ENCODE measurements at places on chromosomes 6 and 20.

GRCh38 chr6:42394151-42394550 lies 57.6 kb downstream of the TRERF1 start:
- no peak for DNase-seq

GRCh38 chr6:1917626-1918371 lies 308.1 kb downstream of the FOXC1 start:
- no peak for DNase-seq

DNA sequence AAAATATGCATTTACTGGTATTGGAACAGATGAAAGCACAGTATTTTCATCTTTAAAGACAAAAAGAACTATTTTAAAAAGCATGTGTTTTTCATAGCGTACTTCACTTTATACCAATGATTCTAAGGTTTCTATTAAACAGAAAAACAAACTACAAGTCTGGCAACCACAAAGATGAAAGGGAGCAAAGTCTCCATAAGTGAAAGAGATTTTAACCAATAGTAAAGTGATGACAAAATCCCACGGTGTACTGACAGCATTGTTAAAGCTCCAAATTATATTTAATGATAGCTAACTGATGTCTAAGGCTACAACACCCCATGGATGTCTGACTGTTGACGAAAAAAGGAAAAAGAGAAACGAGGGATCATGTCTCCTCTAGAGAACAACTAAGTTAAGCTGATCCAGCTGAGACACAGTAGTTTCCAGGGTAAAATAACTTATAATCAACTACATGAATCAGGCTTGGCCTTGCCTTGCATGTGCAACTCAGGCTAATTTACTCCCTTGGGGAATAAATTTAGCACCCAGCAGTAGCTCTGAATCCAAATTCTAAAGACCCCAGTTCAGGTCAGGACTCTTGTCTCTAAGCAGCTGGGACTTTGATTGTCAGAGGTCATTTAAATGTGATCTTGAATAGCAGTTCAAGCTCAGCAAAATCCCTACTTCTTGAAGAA lies 56.0 kb upstream of the TAB2 start:
- no peak for DNase-seq

- DNase-seq, result no peak
Observed at GRCh38 chr6:43951063-43951755, 176.0 kb downstream of the MRPL14 start.

DNA sequence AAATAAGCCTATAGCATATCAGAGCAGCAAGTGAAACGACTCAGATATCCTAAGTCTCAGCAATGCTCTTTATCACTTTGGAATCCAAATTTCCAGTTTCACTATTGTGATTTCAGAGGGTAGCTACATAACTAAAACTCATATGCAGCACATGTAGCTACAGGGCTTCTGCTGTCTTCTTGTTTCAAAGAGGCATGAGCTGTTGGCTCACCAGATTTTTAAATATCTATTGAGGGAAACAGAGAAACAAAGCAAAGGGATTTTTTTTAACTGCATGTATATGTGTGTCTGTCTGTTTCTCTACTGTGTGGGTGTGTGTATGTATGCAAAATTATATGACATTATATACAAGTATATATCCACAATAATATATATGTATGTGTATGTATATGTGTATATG lies 258.4 kb downstream of the HDGFL1 start:
- DNase-seq, result no peak

DNA sequence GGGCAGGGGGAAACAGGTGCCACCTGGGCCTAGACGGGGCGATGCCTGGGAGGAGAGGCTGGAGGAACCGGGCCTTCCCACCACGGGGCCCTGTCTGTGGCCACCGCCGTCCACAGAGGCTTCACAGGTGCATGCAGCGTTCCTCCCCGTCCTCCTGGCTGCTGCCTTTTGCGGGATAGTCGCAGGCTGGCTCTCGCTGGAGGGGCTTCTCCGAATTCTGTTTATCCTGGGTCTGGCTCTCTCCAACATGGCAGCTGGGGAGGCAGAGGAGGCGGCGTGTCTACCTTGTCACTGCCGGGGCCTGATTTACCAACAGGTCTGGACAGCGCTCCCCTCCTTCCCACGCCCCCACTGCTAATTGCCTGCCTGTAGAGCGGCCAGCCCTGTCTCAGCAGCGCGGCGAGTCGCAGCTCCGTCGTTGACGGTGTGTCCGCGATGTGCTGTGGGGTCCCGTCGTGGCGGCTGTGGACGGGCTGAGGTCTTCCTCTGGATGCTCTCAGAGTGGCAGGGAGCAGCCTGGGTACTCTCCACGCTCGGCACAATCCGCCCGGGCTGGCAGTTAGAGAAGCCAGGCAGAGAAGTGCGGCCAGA lies 262.9 kb downstream of the TAF4 start:
- DNase-seq, result no peak

GRCh38 chr6:53805016-53805415 lies 10.2 kb downstream of the LRRC1 start:
- no peak for DNase-seq

DNA sequence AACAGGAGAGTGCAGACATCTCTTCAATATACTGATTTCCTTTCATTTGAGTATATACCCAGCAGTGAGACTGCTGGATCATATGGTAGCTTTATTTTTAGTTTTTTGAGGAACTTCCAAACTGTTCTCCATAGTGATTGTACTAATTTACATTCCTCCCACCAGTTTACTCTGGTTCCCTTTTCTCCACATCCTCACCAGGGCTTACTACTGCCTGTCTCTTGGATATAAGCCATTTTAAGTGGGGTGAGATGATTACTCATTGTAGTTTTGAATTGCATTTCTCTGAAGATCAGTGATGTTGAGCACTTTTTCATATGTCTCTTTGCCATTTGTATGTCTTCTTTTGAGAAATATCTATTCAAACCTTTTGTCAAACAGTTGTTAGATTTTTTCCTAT lies 64.9 kb upstream of the HMGCLL1 start:
- no peak for DNase-seq

GRCh38 chr20:52918311-52918710 lies 53.8 kb upstream of the TSHZ2 start:
- no peak for DNase-seq

DNA sequence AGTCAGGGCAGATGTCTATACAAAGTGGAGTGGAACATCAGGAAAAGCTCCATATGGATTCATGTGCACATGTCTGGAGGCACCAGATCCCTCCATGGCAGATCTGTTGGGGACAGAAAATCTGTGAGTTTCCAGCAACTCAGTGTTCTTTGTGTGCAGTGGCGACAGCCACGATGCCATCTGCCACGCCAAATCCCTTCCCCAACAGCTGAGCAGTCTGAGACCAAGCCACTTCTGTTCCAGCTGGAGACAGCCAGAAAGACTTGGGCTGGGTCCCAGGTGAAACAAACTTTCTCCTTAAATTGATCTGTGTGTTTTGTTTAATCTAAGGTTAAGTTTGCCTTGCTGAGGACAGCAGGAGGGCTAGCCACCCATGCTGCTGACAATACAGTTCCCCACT lies 22.9 kb downstream of the FKBP1A start:
- DNase-seq, result no peak

GRCh38 chr20:25439328-25439727 lies 31.9 kb downstream of the GINS1 start:
- DNase-seq, result no peak

DNA sequence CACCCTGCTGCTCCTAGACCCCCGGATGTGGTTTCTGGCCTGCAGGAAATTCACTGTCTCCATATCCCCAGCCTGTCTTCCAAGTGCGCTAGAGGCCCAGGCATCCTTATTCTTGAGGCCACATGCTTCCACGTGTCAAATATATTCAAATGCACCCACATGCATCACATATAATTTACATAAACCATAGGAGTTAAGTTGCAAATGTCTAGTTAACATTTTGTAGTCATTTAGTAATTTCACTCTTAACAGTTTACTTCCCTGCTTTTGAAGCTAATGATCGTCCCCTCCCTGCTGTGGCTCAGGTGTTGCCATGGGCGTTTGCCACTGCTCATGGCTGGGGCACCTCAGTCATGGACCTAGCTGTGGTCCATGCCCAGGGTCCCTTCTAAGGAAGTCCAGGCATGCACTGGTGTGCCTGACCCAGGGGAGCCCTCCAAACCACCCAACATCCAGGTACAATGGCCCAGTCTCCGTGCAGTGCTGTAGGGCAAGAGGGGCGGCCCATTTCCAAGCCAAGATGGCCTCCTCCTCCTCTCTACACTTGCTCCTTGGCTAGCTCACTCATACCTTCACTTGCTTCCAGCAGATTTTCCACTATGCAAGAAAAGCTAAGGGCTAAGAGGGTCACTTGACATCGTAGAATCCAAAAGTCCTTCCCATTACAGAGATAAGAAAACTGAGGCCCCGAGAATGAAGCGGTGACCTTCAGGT lies 42.4 kb downstream of the FGD2 start:
- DNase-seq, result no peak

DNA sequence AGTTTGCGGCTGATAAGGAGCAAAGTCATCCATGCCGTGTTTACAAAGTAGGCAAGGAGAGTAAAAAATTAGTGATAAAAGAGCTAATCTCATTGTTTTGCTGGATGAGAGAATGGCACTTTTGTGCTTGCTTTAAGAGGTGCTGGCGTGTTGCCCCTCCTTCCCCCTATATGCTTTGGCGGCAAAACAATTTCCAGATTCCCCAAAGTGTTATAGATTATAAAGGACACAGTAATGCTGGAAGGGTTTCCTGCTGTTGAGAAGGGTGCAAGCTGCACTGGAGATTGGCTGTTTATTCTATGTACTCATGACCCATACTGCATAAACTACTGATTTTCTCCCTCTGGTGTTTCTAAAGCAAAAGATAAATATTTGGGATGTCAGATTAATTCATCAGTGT lies 338.9 kb upstream of the MAP3K7 start:
- no peak for DNase-seq

DNA sequence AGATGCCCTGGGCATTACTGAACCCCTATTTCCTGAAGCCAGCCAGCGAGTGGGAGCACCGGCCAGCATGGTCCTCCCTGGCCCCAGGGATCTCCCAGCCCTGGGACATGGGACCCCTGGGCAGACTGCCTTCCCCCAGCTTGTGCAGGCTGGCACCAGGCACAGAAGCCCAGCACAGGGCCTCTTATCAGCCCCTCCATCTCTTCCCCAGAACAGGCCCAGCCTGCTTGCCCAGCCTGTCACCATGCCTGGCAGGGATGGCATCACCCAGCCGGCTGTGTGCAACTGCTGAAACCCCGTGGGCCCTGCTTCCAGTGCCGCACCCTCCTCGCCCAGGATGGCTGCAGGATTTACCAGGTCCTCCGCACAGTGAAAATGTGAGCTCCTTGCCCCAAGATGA lies 6.1 kb upstream of the OSBPL2 start:
- DNase-seq, result no peak

- DNase-seq, result no peak
Observed at GRCh38 chr6:160027076-160027475, 58.2 kb downstream of the IGF2R start.

- DNase-seq, result no peak
Observed at GRCh38 chr20:48287552-48288170, 502.4 kb upstream of the SULF2 start.

DNA sequence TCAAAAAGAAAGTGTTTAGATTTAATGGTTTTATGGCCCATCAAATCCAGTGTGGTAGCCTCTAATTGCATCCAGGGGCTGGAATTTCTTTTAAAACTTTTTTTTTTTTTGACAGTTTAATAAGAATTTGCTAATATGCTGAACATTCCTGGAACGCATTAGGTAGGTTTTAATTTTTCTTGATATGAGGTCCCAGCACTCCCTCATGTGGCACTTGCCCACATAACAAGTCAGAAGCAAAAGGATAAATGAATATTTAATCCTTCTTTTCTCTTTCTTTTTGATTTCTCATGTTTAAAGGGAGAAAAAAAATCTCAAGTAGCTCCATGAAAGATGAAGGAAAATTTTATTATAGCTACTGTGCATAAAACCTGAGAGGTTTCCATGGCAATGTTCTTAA lies 13.5 kb downstream of the HAO1 start:
- no peak for DNase-seq

DNA sequence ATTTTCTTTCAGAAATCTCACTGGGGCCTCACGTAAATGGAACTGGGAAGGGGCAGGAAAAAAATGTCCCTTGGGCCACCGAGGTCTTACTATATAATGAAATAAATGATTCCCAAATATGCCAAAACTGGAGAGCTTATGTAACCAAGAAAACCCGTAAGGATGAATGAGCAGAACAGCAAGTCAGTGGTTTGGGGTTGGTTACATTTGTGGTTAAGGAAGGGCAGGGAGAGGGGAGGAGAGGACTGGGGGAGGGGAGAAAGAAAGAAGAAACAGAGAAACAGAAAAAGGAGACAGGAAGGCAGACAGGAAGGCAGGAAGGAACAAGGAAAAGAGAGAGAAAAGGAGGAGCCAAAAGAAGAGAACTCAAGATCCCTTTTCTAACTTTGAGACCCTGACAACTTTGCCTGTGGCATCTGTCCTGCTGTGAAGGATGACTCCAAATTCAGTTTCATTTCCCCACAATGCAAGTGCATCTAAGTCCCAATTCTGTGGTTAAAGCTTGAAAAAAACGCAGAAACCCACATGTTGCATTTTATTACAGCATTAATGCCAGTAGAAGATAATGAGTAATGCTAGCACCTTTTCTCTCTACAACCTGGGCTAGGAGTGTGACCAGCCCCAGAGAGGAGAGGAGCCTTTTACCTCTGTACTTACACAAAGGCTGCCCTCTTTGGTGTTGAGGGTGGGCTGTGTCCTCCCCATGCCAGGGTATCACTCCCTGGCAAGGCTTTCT lies 10.8 kb upstream of the ARMC2 start:
- DNase-seq, result no peak

DNA sequence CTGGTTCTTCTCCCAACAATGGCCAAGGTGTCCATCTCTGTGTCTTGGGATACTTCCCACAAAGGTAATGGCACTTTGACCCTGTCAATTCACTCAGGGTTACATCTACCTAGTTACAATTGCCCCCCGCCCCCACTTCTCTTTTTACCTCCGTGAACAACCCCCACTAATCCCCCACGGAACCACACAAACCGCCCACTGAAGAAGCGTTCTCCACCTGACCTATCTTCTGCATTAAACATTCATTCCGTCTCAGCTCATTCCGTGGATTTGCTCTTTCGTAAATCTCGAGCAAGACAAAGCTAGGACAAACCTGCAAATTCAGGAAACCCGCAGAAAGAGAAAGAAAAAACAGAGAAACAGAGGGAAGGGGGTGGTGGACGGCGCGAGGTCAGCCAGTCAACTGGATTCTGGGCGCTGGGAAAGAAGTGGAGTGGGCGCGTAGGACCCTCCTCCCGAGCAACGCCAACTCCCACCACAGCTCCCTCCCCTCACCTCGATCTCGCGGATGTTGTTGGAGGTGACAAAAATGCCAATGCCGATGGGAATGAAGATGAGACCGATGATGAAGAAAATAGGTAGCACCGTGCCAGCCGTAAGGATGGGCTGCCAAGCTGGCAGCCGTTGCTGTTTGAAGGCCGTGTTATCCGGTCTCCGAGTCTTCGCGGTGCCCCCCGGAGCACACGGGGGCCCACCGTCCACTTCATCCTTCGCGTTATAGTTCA lies 523 bp downstream of the TMEM30A start:
- DNase-seq, result peak; percentile 6

- peak; percentile 6 for DNase-seq
Observed at GRCh38 chr6:2127484-2127911, 117.9 kb downstream of the GMDS start.

Measured in activated gamma-delta T cell treated with Interleukin-2 at 50 U/mL for 16 hours (primary cell).